ENCODE measurements at places on chromosomes 6 and 20.

DNA sequence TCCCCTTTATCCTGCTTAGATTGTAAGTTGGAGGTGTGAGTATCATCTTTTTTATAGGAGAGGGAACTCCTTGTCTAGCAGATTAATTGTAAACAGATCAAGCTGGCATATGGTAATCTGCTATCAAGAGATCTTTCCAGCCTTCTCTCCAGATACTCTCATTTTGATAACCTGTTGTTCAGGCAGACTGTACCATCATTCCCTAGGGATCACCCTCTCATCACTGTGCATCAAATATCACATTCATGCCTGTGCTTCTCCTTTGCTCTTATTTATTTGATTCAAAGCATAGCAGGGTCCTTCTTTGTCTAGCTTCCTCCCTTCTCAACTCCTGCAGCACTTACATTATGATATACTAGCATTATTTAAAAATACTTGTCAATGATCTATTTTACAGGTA, 73.8 kb downstream of the LRRC1 start:
- no peak for DNase-seq

GRCh38 chr6:4372866-4373265, 237.5 kb upstream of the ECI2 start:
- DNase-seq = no peak

- DNase-seq = no peak
Measured at GRCh38 chr6:137698636-137699030, 168.4 kb upstream of the TNFAIP3 start.

- no peak for DNase-seq
Measured at GRCh38 chr20:41507436-41507835, 110.7 kb downstream of the CHD6 start.

GRCh38 chr6:21665110-21665391, 71.5 kb downstream of the SOX4 start:
- DNase-seq = no peak

DNA sequence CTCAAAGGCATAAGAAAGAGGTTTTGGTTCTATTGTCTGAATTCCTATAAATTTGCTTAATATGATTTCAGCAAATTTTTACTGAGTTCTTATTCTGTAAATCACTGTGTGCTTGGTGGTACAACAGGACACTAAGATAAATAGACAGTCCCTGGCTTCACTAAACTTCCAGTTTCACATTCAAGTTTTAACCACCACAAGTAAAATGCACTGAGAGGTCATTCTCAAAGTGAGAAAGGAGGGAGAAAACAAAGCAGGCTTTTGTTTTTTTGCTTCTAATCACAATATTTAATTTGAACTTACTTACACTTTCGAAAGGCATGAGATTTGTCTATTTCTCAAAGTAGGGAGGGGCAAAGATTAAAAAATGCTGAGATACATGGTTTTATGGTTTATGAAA, 445.7 kb downstream of the CDC5L start:
- no peak for DNase-seq

GRCh38 chr6:77133031-77133430, 330.3 kb downstream of the HTR1B start:
- DNase-seq = no peak

GRCh38 chr20:32484225-32484957, 100.7 kb downstream of the NOL4L start:
- DNase-seq = peak; percentile 34

GRCh38 chr6:48136856-48137255, 25.9 kb upstream of the PTCHD4 start:
- DNase-seq = no peak

DNA sequence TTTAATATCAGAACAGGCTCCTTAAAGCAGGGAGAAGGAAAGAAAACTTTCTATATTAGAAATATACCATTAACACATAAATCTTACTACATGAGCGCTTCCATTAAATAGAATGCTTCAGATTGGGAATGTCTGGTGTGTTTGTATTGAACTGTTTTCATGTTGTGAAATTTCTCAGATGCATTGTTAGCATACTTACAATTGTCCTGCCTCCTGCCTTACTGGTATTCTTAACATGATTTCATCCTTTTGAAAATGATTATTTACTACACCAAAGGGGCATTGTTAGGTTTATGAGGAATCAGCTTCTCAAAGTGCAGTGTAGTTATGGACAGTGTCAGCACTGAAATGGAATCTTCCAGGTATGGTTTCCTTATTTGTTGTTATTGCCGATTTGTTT, 145.6 kb downstream of the MTFR2 start:
- no peak for DNase-seq

DNA sequence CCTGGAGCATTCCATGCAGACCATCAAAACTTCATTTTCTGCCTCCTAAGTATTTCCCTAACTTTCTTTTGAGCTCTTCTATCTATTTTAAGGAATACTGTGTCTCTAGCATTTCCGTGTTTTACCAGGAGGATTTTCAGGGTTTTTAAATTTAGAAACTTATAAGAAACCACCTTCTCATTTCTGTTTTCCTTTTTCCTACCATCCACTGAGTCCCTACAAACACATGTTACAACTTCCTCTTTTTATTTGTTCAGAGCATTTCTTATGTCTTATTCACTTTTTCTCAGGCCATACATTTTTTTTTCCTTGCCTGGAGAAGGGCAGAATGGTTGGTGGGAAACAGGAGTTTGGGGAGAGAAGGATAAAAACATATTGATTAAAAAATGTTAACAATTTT, 130.0 kb upstream of the BMP5 start:
- DNase-seq = no peak

DNA sequence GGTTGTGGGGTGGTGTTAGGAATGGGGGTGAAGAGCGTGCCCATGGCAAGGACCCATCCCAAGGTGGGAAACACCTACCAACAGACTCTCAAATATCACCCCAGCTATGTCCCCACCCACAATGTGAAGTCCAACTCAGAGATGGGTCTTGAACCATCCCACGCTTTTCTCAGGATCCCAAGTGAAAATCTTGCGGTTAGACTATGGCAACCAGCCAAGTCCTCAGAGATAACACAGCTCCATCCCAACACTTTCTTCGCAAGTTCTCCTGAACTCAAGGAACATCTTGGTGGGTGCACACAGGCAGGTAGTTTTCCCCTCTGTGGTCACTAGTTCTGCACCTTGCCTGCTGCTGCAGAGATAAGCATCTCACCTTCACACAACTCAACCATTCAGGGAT, 116.0 kb downstream of the CDC5L start:
- no peak for DNase-seq

Measured in T-helper 9 cell (primary cell).